Renal cortical epithelial cell (primary cell): ENCODE measurements at places on chromosomes 13 and 19.

DNA sequence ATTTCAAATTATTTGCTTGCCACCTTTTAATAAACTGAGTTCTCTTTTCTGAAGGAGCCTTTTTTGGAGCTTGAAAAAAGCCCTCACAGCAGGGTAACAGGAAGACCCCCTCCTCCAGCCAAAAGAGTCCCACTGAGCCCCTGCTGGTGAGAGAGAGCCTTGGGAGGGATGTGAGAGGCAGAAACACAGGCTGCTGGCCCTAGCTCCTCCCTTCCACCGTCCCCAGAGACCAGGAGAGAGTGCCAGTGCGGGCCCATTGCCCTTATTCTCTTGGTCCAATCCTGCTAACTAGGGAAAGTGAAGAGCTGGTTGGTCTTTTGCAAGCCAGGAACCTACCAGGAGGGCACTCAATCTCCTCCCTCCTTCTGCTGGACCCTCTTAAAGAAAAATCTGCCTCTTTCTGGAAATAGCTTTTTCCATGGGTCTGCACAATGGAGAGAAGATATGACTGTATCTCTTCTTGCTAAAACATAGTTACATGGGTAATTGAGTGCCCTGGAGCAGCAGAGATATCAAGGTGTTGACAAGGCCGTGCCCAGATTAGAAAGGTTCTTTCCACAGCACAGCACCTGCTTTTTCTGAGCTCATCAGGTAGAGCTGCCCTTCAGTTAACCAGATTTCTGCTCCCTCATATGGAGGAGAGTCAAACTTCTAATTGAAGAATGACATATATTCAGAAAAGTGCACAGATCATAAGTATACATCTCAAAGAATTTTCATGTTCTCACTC, 113.9 kb downstream of the LRCH1 start:
- DNase-seq, result no peak

DNA sequence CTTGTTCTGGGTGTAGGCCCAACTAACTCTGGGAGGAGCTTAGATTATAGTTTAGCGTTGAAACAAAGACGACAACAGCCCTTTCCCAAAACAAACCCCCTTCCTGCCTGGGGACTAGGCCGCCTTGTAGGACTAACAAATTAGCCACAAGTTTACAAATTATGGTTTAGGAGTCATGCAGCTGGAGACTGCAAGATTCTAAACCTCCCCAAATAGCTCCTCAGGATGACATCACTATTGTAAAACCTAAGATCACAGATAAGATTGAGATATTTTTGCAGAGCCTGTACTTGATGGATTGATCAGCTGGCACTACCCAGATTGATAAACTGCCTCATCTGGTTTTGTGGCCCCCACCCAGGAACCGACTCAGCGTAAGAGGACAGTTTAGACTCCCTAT, 2.3 kb upstream of the SLC25A15 start:
- DNase-seq, result no peak

- no peak for DNase-seq
Measured at GRCh38 chr13:76222511-76222910, 586.4 kb downstream of the LMO7 start.

DNA sequence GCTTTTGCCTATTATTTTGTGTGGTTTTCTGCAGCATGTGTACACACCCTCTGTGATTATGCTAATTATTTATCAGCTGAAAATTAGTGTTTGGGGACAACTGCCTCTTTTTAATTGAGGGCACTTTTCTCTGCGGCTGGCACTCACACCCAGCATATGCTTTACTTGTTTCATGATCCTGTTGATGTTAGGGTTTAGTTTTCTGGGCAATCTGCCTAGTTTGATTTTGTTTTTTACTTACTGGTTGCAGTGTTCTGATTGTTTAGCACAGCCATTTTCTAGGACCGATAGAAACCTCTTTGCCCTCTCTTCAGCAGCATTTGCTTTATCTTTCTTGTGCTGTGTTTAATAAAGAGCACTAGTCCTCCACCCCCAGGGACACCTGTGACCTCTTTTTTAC, 161.6 kb downstream of the PAN3 start:
- DNase-seq, result no peak

GRCh38 chr13:43134868-43135267, 111.5 kb downstream of the DNAJC15 start:
- DNase-seq, result no peak

- no peak for DNase-seq
Measured at GRCh38 chr13:111856571-111856970, 210.4 kb upstream of the SOX1 start.

GRCh38 chr13:32911506-32911905, 104.7 kb upstream of the KL start:
- DNase-seq, result peak; percentile 74

DNA sequence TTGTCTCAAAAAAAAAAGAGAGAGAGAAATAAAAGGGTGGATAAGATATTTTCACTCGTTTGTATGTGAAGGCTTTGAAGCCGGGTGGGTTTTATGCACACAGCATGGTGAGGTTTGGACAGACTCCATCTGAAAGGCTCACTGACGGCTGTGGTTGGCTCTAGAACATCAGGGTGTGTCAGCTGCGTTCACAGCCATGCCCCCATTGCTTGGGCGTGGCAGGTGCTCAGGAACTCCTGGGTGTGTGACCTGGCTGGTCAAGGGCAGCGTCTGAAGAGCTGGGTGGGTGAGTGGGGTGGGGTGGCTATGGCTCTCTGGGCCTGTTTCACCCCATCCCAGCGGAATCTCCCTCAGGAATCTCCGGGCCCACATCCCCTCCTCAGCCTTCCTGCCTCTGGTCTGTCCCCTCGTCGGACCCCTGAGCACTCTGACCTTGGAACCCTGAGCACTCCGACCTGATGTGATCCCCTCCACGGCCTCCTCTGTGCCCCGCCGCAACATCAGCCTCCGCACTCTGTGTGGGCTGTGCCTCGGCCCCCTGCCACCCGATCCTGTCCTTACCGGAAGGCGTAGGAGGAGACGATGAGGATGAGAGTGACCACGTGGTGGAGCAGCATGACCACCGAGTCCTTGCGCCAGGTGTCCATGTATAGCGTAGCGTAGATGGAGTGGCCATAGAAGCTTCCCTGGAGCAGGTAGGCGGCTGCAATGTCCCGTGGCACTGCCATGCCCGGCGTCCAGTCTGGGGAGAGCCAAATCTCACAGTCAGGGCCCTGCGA, 12.2 kb downstream of the CERS1 start:
- DNase-seq, result no peak

- DNase-seq, result no peak
Measured at GRCh38 chr19:7846155-7846646, 16.2 kb downstream of the EVI5L start.

DNA sequence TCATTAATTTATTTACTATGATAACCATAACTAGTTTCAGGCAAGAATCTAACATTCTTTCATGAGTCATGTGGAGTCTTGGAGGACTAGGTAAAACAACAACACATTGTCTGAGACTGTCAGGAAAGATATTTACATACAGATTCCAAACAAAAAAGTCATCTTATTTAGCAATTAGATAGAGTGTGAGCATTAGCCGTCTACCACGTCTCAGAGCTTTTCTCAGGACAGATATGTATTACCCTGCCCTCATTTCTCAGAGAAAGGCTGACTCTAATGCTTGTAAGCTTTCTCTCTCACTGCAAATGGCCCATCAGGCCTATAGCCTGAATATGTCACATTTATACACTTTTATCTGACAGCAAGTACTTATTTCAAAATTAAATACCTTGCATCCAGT, 312.1 kb upstream of the PCDH20 start:
- peak; percentile 76 for DNase-seq

GRCh38 chr19:8233370-8233769, 24.2 kb downstream of the CERS4 start:
- peak; percentile 29 for DNase-seq

GRCh38 chr19:907183-907853, 5.7 kb downstream of the R3HDM4 start:
- no peak for DNase-seq

DNA sequence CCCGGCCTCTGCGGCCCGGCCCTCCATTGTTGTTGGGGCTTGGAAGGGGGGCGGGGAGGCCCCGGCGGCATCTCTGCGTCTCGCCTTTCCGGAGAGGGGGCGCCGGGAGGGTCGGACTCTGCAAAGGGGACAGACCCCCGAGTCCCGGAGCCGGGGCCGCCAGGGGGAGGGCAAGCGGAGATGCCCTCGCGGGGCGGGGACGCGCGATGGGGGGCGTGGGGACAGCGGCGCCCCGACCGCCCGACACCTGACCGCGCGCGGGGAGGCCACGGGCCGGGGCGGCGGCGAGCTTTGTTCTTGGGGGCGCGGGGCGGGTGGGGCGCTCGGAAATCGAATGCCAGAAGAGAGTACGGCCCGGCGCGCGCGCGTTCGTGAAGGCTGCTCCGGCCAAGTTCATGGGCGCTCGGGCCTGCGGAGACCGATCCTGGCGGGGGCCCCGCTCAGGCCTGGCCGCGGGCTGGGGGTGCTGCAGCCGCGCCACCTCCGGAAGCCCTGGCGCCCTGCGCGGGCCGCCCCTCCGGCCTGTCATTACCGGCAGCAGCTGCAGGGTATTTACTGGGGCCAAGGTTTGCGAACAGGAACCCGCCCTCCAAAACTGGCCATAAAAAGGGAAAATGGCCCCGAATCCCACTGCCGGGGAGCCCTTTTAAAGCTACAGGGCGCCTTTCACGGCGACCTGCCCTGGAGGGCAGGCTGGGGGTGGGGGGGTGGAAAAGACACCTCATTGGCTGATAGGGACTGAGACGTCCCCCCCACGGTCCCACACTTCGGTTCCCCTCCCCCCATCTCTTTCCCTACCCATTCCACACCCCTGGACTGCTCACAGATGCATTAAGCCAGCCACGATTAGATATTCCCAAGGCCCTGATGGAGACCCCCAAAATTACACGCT, 11.1 kb upstream of the NANOS3 start:
- DNase-seq, result no peak

GRCh38 chr13:103525530-103525929, 459.3 kb upstream of the SLC10A2 start:
- no peak for DNase-seq

- DNase-seq, result no peak
Measured at GRCh38 chr13:99979453-99980200, 2.0 kb upstream of the ZIC2 start.

- DNase-seq, result no peak
Measured at GRCh38 chr13:93364166-93364565, 137.6 kb downstream of the GPC6 start.

- no peak for DNase-seq
Measured at GRCh38 chr13:23817136-23817535, 72.1 kb downstream of the MIPEP start.

GRCh38 chr13:21889651-21890050, 218.8 kb downstream of the FGF9 start:
- DNase-seq, result no peak

GRCh38 chr13:79830945-79831344, 350.0 kb downstream of the NDFIP2 start:
- peak; percentile 38 for DNase-seq

- peak; percentile 99 for DNase-seq
Measured at GRCh38 chr13:28574617-28575142, 79.8 kb upstream of the FLT1 start.

DNA sequence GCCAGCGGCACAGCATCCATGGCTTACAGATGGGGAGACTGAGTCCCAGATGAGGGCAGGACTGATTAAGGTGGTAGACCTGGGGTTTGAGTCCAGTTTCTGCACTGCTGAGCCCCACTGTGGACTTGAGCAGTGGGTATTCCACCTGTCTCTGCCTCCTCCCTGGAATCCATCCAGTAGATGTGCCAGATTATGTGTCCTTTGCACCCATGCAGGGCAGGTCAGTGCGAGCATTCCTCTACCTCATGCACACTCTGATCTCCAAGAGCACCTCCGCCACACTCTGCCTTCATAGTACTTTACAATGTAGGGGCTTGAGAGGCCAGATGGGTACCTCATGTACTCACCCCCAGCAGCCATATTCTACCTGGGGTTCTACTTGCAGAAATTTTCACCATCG, 10.0 kb downstream of the ZSCAN22 start:
- no peak for DNase-seq

- DNase-seq, result no peak
Measured at GRCh38 chr13:38365661-38366060, 16.0 kb downstream of the UFM1 start.

- DNase-seq, result no peak
Measured at GRCh38 chr13:86269511-86269910, 470.3 kb upstream of the SLITRK6 start.

- no peak for DNase-seq
Measured at GRCh38 chr13:107482688-107483087, 732.6 kb downstream of the LIG4 start.

DNA sequence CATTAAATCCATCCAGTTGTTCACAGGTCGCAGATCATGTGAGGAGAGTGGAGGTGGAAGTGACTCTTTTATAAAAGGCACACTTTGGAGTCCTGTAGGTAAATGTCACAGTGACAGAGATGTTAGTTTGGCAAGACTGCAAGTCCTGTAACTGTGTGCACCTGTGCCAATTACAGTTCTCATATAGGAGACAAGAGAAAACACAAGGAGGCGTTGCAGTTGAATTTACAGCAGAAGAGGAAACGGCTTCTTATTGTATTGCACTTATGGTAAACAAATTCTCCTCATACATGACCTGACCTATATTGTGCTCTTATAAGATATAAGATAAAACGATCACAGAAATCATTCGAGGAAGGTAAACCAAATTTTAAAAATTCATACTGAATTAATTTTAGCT, 732.8 kb upstream of the SLC10A2 start:
- no peak for DNase-seq

GRCh38 chr13:47046706-47047105, 149.9 kb upstream of the HTR2A start:
- DNase-seq, result no peak

DNA sequence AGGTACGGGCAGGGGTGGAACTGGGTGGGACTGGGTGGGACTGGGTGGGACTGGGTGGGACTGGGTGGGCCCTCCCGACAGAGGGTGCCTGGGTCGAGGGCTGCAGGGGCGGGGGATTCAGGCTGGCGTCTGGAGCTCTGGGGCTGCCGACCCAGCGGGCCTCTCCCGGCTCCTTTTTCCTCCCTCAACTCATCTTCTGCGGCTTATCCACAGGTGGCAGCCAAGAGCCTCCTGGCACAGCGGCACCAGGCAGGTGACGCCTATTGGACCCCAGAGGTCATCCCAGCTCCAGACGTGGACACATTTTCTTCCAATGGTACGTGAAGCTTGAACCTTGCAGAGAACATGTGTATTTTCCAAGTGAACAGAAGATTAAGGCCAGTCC, 533 bp downstream of the ZNF544 start:
- peak; percentile 11 for DNase-seq

GRCh38 chr13:30373727-30374126, 48.6 kb upstream of the UBE2L5 start:
- no peak for DNase-seq

DNA sequence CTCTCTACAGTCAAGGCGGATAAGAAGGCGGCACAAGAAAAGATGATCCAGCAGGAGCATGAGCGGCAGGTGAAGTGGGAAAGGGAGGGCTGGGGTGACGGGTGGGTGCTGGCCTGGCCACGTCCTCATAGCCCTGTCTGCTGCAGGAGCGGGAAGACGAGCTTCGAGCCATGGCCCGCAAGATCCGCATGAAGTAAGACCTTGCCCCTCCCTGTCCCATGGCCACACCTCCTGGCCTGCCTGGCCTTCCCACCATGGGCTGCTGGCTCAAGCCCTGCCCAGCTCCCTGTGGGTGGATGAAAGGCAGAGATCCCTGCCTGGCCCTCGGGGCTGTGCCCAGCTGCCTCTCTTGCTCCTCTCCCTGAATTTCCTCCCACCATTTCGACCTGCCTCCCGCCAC, 7.2 kb downstream of the ZNF296 start:
- DNase-seq, result no peak

- DNase-seq, result no peak
Measured at GRCh38 chr19:16074488-16075365, 1.6 kb upstream of the TPM4 start.
